ENCODE measurements at places on chromosomes 6 and 20.
A peak's percentile ranks its signal among the peaks of the same experiment; 100 is the strongest.

- DNase-seq, result no peak
Measured at GRCh38 chr6:48389146-48390043, 278.4 kb upstream of the PTCHD4 start.

- no peak for DNase-seq
Measured at GRCh38 chr6:129501740-129502660, 208.0 kb downstream of the ARHGAP18 start.

- no peak for DNase-seq
Measured at GRCh38 chr6:17630511-17631073, 30.5 kb downstream of the FAM8A1 start.

GRCh38 chr6:53630533-53631226 is 34.9 kb downstream of the KLHL31 start:
- DNase-seq, result no peak

GRCh38 chr6:148144917-148145521 is 197.6 kb upstream of the SASH1 start:
- peak; percentile 27 for DNase-seq

GRCh38 chr20:7820897-7821296 is 119.4 kb downstream of the HAO1 start:
- no peak for DNase-seq

GRCh38 chr20:62787321-62787720 is 9.0 kb upstream of the MRGBP start:
- DNase-seq, result no peak

GRCh38 chr20:23179766-23180403 is 93.8 kb upstream of the CD93 start:
- no peak for DNase-seq

All from central memory CD4-positive, alpha-beta T cell (primary cell).